Activated T-helper 1 cell treated with Interleukin-2 at 50 U/mL for 16 hours (primary cell): ENCODE measurements at places on chromosomes 6 and 20.

GRCh38 chr20:8082989-8083388 lies 49.1 kb upstream of the PLCB1 start:
- DNase-seq: no peak

DNA sequence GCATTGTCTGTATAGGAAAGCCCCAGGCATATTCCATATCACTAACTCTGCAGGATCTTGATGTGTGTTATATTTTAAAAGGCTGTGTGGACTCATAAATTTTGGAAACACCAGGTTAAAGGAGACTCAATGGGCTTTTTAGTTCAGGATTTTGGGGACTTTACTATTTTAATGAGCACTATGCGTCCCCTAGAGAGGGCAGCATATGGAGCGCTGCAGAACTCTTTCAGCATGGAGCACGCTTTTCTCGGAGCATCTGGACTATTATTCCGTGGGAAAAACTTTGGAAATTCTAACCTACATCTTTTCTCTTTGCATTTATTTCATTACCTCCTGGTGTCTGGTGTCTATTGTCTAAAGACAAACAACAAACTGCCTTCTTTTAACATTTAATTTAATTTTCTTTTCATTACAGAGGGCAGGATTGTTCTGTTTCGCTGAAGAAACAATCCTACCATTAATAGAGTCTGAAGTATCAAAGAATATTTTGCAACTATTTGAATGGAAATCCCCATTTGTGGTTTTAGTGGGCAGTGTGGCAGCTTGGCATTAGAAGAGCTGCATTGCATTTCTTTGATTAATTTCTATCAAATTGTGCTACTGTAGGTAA lies 399.9 kb upstream of the HSF2 start:
- no peak for DNase-seq

GRCh38 chr6:41637194-41638001 lies 870 bp upstream of the MDFI start:
- no peak for DNase-seq

DNA sequence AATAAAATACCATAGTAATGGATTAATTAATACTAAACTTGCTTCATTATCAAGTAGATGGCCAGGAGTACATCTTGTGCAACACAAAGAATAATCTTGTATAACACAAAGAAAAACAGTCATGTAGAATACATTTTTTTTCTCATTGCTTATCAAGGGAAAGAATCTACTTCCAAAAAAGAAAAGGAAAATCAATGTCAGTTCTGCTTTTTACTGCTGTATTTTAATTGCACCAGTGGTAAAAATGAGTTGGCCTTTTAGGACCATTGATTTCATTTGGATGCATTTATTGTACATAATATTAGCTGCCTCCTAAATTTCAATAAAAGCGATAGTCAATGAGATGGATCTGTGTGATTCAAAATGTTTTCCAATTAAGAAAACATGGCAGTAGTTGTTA lies 96.9 kb upstream of the BTBD3 start:
- no peak for DNase-seq

- DNase-seq: no peak
Observed at GRCh38 chr6:159061146-159061545, 16.4 kb upstream of the TAGAP start.

GRCh38 chr6:77339926-77340325 lies 123.4 kb downstream of the HTR1B start:
- DNase-seq: no peak

- DNase-seq: no peak
Observed at GRCh38 chr6:31468311-31468710, 29.6 kb upstream of the MICB start.

DNA sequence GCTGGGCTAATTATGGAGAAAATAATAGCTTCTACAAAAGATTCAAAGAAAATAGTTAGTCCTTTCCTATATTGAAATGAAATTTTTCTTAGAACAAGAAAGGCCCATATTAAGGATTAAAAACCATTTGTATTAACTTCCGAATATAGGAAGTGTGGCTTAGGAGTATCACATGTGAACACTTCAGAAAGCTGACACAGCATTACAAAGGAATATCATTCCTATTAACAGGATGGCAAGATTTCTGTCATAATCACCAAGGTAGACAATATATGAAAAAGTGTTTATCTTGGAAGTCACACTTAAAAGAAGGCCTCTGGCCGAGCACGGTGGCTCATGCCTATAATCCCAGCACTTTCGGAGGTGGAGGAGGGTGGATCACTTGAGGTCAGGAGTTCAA lies 5.4 kb upstream of the LATS1 start:
- no peak for DNase-seq

GRCh38 chr6:3797231-3798054 lies 45.9 kb upstream of the PXDC1 start:
- DNase-seq: no peak
